Coronary artery (tissue), 2 donors: ENCODE measurements at places on chromosomes 11 and 22.

DNA sequence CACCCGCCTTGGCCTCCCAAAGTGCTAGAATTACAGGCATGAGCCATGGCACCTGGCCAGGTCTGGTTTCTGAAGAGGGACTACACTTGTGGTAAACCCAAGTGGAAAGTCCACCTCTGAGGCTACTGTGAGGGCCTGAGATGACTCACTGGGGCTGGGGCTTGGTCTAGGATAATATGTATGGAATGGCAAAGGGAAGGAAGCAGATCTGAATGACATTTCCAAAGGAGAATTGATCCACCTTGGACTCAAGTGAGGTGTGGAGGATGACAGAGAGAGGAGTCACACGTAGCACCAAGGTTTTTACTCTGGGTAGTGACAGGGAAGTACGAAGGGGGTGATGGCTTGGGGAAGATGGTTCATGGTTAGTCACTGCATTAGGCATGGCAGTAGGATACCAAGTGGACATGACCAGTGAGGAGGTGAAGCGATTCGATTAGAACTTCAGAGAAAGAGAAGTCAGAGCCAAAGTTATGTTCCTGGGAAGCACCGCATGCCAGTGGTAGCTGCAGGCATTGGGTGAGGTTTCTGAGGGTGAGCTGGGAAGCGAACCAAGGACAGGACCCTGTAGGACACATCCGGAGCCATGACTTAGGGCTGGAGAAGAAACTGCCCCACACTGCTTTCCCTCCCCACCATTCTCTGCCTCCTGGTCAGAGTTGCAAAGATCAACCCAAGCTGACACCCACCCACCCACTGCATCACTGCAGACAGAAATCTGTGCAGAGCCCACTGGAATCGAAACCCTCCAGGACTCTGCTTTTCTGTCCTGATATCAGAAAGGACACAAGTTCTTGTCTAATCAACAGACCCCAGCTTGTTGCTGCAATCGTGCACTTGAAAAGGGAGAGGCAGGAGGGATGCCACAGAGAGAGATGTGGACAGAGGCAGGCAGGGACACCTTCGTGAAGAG, 13.0 kb upstream of the BCL9L start:
- no peak for DNase-seq

DNA sequence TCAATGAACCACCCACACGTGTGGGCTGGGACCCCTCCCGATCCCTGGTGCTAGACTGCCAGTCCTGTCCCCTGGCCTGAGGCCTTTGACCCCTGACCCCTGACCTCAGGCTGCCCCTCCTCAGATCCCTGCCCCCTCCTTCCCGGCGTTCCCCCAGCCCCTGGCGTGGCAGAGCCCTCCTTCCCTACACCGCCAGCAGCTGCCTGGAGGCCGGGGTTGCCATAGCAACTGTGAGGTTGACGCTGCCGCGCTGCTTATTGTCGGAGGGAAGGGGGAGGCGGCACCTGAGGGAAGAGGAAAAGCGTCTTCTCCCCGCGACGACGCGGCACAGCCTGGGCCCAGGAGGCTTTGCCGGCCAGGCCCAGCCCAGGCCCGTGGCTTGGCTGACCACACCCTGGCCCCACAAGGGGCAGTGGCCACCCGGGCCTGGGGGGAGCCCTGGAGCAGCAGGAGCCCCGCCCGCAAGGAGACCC, 32.6 kb downstream of the SHANK3 start:
- no peak for DNase-seq

GRCh38 chr11:84264066-84264465, 977.9 kb upstream of the CCDC90B start:
- no peak for DNase-seq

DNA sequence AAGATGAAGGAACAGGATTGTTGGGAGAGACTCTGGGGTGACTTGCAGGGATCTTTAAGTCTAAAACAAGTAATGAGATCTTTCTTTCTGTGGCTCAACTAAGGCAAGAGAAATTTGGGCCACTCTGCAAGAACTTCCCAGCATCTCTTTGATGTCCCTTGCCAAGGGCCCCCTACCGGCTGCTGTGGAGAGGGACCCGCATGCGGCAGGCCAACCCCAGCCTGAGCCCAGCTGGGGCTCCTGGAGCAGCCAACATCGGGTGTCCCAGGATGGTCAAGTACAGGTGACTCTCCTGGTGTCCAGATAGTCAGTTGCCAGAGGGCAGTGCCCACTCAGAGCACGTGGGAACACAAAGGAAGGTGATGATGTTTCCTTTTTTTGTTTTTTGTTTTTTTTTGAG, 363.2 kb downstream of the TBC1D22A start:
- no peak for DNase-seq

DNA sequence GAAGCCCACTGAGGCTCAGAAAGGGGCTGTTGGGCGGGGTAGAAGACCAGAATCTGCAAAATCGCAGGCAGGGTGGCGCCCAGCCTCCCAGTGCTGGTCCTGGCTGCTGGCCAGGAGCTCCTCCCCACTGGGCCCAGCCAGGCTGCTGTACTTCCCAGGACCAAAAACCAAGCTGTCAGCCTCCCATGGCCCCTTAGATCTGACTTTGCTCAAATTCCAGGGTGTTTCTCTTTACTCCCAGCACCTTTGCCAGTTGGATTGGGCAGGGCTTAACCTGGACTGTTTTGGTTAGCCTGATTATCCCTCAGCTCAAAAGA, 44.2 kb upstream of the WEE1 start:
- DNase-seq, result no peak

GRCh38 chr11:115132436-115133228, 371.6 kb downstream of the CADM1 start:
- DNase-seq, result no peak

DNA sequence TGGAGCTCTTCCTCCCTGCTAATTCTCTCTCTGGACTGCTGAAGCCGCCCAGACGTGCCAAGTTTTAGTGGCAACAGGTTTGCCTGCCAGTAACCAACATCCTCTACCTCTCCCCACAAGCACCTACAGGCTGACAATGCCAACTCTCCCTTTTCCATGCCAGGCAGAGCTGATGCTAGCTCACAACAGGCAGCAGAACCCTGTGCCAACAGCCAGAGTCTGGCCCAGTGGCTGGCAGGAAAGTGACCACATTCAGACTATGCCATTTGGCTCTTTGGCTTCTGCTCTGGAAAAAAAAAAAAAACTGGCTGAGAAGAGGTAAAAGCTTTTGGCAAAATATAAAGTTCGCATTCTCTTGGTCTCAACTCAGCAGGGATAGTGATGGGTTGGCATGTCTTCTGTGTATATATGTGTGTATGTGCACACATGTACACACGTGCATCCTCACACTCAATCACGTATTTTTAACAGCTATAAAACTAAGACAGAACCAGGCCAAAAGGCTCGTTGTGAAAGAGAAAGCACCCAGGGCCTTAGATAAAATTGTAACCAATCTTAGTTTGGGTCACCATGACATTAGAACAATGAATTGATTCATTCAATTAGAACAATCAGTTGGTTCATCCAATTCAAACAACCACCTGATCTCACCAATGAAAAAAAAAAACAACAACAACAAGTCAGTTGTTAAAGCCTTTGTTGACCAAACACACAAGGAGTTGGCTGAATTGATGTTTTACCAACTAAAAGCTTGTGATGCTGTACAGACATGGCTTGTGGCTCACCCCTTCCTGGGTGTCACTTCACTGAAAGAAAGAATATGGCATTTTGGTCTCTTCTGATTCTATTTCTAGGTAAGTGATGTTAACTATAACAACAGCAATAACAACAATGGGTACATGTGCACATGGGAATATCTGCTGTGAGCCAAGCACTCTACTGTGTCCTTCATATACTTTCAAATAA, 48.6 kb downstream of the TRIM29 start:
- DNase-seq, result no peak

- no peak for DNase-seq
These were observed 44.4 kb upstream of the DBX1 start for GRCh38 chr11:20204681-20205080.

GRCh38 chr11:46529095-46529905, 64.5 kb downstream of the AMBRA1 start:
- DNase-seq, result no peak
